ENCODE measurements at places on chromosomes 6 and 20.

GRCh38 chr6:134065706-134066105 lies 13.3 kb upstream of the SLC2A12 start:
- DNase-seq = no peak

DNA sequence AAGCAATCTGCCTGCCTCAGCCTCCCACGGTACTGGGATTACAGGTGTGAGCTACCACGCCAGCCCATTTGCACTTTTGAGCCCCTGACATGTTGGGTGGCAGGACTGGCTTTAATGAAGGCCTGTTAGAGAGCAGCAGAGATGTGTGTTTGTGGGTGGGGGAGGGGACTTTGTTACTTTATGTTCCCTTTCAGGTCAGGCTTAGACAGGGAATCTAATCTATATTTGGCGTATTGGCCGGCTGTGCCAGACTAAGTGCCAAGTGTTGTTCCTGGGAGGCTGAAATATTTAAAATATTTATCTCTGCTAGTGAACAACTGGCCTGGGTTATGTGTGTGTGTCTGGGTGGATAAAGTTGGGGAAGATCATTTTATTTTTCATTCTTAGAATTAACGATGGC lies 6.1 kb downstream of the GMPR start:
- DNase-seq = no peak

DNA sequence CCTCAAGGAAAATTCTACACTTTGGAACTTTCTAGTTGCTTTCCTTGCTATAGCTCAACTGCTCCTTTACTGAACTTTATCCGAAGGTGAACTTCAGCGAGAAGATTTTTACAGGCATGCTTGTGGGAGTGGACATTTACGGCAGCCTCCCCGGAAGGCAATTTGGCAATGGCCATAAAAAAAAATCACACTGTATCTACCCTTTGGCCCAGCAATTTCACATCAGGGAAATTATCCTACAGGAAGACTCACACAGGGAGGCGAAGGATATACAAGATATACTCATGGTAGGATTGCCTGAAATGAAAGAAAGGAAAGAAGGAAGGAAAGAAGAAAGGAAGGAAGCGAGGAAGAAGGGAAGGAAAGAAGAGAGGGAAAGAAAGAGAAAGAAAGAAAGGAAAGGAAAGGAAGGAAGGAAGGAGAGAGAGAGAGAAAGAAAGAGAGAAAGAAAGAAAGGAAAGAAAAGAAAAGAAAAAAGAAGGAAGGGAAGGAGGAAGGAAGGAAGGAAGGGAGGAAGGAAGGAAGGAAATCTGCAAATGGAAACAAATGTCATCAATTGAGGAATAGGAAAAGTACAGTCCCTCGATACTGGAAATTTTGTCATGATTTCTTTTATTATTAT lies 25.7 kb downstream of the OVOL2 start:
- DNase-seq = no peak

- no peak for DNase-seq
Measured at GRCh38 chr6:6713657-6714056, 125.1 kb downstream of the LY86 start.

- no peak for DNase-seq
Measured at GRCh38 chr6:34722451-34722850, 25.9 kb upstream of the ILRUN start.

DNA sequence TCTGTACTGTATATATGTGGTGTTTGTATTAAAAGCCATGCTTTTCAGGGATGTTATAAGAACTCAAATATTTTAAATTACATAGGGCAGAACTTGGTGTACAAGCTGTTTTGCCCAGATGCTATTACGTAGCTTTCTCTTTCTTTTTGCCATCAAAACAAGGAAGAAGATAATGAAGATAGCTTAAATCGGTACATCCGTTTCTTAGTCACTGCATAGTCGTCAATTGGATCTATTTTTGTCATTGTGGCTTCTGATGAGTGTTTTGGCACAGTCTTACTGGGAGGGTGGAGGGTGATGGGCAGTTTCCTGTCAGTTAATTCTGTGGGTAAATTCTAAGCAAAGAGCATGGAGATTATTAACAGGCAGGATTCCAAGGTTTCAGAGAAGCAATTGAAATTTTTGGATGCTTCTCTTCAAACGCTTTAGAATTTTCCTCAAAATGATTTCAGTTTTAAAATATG lies 649.1 kb upstream of the GJE1 start:
- DNase-seq = no peak

- no peak for DNase-seq
Measured at GRCh38 chr6:33249732-33250630, 21.7 kb downstream of the VPS52 start.

DNA sequence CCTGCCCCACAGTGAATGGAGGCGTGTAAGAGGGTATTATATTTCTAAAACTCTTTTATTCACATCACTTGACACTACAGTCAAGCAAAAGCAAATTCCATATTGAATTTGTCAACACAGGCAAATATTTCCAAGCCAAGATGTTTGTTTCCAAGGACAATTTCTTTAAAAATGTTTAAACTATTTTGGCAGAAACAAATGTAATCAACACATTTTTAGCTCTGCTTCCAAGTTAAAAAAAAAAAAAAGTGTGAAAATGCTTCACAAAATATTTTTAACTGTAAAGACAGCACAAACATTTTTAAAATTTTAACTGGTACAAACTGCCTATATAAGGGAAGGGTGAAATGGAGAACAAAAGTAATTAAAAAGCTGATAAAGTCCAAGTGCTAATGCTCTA lies 44.9 kb upstream of the DST start:
- DNase-seq = no peak

DNA sequence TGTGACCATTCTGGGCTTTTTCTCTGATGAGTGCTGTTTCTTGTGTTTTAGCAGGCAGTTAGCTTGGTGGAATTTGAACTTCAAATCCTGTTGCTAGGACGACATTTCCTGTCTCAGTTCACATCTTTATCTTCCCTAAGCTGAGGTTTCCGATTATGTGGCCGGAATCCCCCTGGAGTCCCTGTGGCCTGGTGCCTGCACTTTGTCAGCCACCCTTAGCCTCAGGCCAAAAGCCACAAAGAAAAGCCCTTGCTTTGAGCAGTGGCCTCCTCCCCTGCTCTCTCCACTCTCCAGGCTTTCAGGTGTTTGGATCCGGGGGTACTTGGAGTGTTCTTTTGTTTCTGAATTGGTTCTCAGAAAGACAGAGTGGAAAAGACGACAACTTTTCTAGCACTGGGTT lies 59.9 kb upstream of the PMEPA1 start:
- DNase-seq = no peak

Measured in LNCaP clone FGC (cell line).